Activated CD4-positive, CD25-positive, alpha-beta regulatory T cell (primary cell): ENCODE measurements at places on chromosomes 6 and 20.

DNA sequence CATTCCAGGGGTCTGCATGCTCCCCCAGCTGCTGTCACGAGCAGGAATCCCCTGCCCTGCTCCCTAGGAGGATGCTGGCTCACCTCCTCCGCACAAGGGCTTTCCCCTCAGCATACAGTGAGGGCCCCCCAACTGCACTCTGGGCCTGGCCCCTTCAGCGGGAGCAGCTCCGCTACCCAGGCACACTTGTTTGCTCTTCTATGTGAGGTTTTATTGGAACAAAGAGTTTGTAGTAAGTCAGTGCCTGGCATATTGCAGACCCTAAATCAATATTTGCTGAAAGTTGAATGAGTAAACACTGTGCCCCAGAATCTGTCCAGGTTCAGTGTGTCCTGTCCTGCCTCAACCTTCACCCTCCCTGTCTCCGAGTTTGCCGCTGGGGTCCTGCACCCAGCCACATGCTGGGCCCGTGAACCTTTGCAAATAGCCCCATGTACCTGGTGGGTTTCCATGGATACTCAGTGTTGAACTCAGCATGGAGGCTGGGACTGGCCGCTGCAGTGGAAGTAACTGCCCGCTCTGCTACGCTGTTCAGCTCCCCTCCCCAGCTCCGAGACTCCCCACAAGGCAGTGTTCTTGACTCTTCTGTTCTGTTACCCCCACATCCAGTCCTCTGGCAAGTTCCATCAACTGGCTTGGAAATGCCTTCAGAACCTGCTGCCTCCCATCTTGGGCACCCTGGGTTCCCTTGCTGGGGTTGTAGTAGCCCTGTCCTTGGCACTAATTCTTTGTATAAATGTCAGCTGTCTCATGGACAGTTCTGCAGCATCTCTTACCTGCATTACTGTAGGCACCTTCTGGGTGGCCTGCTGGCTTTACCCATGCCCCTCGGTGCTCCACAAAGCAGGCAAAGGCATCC is 15.7 kb downstream of the SLC22A1 start:
- no peak for DNase-seq

DNA sequence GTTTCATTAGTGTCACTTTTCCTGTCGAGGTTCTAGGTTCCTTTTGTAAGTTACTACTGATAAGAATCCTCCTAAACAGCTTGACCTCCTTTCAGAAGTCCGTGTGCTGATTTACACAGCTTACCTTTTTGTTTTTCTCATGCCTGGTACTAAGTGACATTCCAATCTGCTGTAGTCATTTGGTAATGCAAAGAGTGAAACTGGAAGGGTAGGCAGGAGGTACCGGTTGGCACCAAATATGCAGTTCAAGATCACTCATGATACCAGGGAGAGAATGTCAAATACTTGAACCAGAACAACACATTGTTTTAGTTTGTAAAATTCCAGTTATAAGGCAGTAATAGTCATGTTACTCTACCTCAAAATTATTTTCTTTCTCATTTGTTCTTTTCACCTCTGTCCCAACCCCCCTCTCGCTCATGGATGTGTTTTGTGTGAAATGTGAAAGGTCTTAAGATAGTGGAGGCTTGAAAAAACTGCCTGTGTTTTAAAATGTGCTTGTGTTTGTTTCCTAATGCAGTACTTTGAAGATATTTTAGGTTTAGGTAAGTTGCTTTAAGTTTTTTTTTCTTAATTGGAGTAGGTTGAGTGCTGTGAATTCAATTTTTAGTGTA is 23.2 kb downstream of the AFDN start:
- DNase-seq, result no peak

GRCh38 chr6:113291751-113292445 is 565.2 kb upstream of the MARCKS start:
- no peak for DNase-seq

DNA sequence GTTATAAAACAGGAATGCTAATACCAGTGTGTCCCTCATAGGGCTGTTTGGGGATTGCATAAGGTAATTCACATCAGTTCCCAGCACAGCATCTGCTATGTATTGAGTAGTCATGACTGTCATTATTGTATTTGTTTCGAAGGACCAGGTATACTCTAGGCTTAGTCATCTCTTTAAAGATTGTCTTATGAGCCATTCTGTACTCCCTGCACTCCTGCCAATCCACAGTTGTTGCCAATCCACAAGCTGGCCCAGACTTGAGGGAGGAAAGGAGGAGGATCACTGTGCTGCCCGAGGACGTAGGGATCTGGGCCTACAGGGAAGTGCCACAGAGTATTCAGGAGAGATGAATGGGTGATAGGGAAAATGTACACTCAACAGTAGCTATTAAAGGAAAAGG is 113.0 kb upstream of the TIAM2 start:
- DNase-seq, result no peak

DNA sequence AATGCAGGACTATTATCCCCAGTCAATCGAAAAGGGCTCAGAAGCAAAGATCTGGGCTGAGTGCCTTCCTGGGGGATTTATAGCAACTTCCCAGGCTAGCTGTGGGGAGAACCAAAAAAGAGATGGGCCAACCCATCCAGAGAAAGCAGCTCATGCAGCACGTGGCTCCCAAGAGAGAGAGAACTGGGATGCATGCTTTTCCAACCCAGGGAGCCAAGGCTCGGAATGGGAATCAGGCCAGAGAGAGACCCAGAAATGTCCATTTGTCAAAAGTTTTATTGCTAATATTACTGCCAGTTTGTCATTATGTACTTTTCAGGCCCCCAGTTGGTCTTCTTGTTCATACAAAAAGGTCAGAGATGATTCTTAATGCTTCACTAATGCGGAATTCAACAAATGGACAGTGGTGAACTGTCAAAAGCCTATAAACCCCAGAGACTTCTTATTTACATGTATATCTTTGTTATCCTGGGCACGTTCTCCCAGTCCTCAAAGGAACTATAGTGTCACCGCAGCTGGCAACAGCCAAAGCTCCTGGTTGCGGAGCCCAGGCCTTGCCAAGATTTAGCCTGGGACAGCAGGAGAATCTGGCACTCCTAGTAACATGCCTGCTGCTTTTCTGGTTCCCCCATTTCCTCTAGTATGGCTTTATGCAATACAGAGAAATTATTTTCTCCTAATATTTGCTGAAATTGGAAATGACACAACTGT is 139.1 kb upstream of the POU3F2 start:
- DNase-seq, result no peak

DNA sequence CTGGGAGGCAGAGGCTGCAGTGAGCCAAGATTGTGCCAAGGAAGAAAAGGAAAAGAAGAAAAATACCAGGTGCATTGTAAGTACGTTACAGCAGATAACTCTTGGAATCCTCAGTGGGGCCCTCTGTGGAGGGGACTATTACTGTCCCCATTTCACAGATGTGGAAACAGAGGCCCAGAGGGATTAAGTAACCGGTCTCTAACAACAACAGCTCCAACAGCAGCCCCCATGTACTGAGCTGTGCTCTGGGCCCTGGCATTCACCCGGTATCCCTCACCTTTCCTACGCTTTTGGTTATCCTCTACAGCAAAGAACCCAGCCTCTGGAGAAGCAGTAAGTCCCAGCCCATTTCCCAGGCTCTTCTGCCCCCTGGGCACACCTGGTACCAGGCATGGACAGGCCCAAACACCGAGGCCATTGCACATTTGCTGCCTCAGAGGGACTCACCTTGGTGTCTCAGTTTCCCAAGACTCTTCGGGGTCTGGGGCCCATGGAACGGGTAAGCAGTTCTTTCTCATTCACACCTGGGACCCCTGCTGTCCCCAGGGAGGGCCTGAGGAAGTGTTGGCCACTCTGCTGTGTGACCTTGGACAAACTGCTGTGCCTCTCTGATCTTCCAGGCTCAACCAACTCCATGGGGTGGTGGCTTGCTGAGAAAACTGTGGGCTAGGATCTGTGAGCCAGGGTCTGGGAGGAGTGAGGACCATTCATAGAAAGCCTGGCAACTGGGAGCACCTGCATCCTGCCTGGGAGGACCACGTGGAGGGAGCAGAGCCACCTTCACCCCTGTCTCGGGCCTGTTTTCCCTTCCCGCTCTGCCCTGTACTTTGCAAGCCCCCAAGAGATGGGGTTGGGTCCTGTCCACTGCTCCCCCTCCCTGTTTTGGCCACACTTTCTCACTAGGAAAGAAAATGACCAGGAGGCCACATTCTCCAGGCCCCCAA is 59.9 kb downstream of the SNAI1 start:
- DNase-seq, result no peak

DNA sequence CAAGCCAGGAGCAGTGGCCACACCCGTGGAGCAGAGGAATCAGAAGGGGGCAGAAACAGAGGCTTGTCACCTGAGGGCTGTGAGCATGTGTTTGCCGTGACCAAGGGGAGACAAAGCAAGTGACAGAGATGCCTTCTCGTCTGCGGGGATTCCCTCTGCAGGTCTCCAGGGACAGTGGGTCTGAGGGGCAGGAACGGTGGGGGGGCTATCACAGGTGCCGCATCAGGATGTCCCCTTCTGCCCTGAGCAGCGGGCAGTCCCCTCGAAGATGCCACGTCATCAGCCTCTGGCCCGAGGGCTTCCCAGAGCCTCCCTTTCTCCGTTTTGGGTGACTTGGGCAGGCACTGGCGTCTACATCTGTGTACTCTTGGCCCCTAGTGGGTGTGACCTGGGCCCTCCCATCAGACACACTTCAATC is 338.7 kb downstream of the PREX1 start:
- DNase-seq, result no peak

GRCh38 chr20:346640-347316 is at the start of gene NRSN2:
Gene NRSN2 (plus strand): TSS chr20:347111. CDS start chr20:349644, 2,533 bp downstream.
- DNase-seq, result no peak

DNA sequence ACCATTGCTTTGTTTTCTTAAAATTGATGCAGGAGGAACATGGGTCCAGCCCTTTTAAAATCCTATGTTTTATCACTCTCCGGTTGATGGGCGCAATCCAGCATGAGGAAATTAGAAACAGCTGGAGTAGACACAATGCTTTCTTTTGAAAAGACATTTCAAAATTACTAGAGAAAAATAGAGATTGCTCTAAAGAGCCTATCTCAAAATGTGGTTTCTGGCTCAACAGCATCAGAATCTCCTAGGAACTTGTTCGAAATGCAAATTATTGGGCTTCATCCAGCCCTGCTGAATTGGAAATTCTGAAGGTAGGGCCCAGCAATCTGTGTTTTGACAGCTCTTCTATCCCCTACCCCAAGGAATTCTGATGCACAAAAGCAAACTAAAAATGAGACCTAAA is 190.8 kb upstream of the BMP2 start:
- no peak for DNase-seq

- no peak for DNase-seq
These were observed 1.6 kb upstream of the FOXA2 start for GRCh38 chr20:22585786-22586493.

DNA sequence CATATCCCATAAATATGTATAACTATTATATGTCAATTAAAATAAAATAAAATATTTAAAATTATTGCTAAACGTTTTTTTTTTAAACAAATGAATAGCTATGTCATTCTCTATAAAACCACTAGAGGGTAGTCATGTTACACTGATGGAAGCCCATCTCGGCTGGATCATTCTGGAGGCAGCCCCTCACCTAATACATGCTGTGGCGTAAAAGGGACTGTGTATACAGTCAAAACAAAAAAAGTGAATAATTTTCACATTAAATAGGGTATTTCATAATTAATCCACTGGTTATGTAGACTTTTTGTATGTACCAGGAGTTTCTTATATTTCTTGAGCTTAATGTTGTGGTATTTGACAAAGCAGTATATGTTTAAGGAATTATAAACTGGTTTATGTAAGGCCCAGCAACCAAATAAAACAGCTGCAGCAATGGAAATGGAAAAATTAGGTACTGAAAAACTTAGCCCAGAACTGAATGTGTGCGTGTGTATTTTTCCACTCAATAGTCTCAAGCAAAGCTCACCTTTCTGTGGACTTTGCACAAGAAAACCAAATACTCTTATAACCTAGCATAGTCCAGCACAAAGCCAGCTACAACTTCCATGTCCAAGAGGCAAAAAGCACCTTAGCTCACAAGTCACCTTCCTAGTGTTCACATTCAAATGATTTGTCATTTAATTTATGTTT is 81.7 kb downstream of the COL9A1 start:
- DNase-seq, result no peak

- DNase-seq, result no peak
These were observed 48.6 kb downstream of the ABHD12 start for GRCh38 chr20:25341716-25342680.

DNA sequence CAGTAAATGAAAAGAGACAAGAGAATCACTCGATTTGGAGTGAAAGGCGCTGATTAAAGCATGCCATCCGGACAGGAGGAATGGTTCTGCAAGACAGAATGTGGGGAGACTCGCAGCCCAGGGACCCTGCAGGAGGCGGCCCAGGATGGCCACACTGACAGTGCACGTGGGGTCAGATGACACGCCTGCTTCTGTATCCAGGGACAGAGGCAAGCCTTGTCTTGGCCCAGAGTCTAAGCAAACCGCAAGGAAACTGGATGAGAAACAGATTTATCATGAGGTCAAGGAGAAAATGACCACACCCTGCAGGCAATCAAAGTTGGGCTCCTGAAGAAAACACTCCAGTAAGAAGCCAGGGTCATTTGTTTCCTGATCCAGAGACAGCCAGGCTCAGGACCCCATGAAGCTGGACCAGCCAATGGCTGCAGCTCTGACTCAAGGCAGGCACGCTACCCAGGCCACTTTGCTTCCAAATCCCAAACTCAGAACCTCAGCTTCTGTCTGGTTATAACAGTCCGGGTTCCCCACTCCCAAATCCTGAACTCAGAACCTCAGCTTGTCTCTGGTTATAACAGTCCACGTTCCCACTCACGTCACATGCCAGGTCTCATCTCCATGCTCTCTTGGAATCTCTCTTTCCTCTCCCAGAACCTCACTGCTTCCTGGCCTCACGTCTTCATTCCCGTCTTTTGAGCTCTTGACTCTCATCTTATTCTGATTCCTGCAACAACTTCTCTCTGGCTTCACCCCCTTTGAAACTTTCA is 144.9 kb upstream of the THBS2 start:
- no peak for DNase-seq

- no peak for DNase-seq
These were observed 31.8 kb downstream of the MYB start for GRCh38 chr6:135212935-135213334.

DNA sequence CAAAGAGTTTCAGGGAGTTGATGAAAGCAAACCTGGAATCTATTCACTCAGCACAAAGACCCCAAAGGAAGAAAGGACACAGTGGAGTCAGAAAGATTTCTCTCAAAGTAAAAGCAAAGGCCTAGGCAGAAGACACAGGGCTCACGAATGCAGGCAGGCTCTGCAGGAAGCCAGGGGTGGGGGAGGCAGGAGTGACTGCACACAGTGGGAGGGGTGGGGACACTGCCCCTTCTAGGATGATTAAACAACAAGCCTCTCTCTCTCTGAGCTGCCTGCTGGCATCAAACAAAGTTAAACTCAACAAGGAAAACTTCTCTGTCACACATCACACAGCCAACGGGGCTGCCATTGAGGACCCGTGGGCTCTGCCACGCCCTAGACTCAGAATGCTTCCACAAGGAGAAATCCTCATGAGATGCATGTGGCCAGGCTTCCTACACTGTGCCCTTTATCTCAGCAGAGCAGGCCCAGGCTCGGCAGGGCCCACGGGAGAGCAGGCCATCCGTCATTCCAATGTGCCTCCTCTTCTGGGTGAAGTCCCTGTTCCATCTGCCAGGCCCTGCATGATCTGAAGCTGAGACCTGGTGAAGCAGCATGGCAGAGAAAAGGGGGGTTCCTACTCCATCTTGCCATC is 70.1 kb downstream of the RAMACL start:
- no peak for DNase-seq
